ENCODE measurements at places on chromosomes 3 and 15.

GRCh38 chr3:183563536-183563874, 8.0 kb upstream of the KLHL6 start:
- no peak for DNase-seq

GRCh38 chr15:62119874-62120273, 45.2 kb downstream of the C2CD4B start:
- DNase-seq: no peak

DNA sequence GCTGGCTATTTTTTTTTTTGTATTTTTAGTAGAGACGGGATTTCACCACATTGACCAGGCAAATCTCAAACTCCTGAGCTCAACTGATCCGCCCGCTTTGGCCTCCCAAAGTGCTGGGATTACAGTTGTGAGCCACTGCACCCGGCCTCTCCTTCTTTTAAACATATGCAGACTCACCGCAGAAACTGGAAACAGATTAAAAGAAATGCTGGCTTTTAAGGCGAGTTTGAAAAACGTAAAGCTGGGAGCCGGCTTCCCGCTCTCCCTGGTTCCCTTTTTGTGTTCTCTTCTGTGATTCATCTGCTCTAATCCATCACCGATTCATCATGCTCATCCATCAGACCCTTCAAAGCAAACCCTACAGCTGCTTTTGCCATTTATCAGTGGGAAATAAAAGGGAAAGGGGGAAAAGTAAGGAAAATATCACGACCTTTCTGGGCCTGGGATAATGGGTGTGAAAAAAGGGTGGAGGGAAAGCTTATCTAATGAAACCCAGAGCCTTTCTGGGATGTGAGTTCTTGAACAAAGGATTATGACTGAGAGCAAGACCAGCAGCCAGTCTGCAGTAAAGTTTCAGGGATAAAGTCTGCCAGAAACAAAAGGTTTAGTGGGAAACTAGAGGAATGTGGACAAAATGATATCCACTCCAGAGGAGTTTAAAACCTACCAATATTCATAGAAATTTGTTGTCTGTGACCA, 92.3 kb upstream of the LRIG1 start:
- DNase-seq: no peak

DNA sequence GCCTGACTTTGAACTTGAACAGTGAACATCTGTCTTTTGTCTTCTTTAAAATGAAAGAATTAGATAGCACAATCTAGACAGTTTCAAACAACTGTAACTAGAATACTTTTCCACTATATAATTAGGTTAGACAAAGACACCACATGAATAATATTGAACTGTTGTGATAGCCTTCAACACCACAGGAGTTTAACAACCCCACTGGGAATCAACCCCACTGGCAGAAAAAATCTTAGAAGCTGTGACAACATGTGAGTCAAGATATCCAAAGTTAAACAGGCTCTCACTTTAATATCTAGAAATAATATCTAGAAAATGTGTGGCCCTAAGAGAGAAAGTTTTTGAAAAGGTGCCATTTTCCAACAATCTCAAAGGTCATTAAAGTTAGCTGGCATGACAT, 64.4 kb upstream of the PRICKLE2 start:
- no peak for DNase-seq

DNA sequence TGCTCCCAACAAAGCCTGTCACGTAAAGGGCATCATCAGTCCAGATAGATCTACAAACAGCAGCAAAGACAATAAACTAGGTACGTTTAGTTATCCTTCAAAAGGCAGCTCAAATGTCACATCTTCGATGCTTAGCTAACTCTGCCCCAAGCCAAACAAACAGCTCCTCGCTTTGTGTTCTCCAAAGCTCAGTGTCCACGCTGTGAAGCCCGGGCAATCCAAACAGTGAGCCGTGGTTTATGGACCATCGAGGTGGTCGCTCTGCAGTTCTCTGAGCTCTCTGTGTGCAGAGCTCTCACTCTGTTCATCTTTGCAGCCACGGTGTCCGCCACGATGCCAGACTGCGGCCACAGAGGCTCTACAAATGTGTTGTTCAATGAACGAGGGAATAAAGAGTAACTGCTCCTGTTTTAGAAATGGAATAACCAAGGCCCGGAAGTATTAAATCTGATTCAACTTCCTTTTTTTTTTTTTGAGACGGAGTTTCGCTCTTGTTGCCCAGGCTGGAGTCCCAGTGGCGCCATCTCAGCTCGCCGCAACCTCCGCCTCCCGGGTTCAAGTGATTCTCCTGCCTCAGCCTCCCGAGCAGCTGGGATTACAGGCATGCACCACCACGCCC, 117.2 kb upstream of the FAM174B start:
- no peak for DNase-seq

DNA sequence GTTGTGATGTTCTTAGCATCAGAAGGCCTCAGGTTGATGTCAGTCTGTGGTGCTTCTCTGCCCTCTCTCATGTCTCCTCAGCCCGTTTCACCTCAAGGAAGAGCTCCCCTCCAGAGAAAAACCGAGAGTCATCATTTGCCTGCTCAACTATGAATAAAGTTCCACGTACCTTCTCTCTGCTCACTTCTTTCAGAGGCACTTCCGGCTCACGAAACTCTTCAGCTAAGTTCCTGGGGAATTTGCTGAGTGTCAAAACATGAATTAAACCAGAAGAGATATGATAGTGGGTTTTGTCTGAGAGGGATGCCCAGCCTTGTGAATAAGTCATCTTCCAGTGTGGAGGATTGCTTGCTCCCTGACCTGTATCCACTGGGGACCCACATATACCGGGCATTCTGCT, 37.7 kb downstream of the CCR4 start:
- no peak for DNase-seq

DNA sequence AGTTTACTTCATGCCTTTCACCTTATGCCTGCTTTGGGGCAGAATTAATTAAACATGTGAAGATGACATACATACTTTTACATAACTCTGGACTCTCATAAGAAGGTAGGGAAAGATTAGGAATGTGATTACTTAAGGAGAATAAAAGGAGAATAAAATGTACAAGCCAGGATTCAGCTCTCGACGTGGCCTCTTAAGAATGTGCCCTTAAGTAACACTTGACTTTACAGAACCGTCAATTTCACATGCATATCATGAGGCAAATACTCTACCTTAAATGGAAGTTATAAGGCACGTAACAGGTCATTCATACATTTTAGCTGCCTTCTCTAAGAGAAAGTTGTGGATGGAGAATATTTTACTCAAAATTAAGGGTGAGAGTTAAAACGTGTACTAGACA, 263.7 kb upstream of the LMCD1 start:
- no peak for DNase-seq

DNA sequence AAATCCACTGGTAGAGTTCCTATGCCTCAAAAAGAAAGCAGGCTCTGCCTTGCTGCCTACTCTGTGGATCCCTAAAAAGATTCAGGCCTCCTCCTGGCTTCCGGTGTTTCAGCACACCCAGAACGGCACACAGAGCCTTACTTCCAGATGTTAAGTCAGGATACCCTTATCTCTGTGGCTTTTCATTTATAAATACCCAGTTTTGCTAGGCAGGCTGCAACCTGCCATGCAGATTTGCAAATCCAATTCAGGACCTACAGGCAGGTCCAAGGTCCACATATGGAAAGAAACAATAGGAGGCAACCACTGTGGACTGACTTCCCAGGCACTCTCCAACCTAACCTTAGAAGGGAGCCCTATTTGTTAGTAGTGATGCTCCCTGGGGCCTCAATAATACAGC, 30.7 kb downstream of the EFL1 start:
- no peak for DNase-seq
